ENCODE measurements at places on chromosomes 2 and 18.

GRCh38 chr2:112216167-112216566, 38.7 kb downstream of the ZC3H8 start:
- no peak for DNase-seq

GRCh38 chr2:96808176-96808837, 7.8 kb upstream of the CNNM3 start:
- DNase-seq = no peak

DNA sequence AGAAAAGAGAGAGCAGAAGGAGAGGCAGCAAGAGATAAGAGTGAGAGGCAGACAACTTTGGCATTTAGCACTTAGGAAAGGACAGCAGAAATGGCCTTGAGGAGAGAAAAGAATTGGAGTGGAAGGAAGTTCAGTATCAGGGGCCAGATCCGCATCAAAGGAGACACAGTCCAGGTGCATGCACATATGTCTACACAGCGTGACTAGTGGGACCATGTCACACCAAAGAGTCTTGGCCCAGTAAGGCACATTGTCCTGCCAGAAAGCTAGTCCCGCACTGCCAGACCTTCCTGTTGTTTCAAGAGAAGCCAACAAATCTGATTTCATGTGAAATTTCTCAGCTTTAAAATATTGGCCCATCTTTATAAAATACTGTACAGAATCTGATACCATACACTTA, 8.5 kb upstream of the STK39 start:
- no peak for DNase-seq

- DNase-seq = no peak
These were observed 366.2 kb upstream of the SPRED2 start for GRCh38 chr2:65798641-65799040.

- no peak for DNase-seq
These were observed 266.9 kb upstream of the GULP1 start for GRCh38 chr2:188024811-188025210.

DNA sequence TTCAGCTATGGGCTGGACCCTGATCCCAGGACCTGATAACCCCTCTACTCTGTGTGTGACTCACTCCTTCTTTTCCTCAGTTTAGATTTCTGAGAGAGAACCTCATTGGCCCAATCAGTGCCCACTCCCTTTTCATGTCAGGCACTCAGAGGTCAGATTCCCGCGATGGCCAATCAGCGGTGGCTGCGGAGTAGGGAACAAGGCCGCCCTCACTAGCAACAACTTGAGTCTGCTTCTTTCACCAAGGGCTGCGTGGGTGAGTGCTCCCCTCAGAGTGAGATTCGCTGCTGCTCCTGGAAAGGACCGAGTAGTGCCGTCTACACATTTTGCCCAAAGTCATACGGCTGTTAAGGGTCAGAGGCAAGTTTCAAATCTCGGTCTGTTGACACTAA, 34.7 kb downstream of the NPPC start:
- DNase-seq = no peak

- DNase-seq = no peak
These were observed 111.9 kb downstream of the SETBP1 start for GRCh38 chr18:44792456-44793061.

GRCh38 chr2:182540252-182540651, 113.4 kb upstream of the PDE1A start:
- DNase-seq = no peak

DNA sequence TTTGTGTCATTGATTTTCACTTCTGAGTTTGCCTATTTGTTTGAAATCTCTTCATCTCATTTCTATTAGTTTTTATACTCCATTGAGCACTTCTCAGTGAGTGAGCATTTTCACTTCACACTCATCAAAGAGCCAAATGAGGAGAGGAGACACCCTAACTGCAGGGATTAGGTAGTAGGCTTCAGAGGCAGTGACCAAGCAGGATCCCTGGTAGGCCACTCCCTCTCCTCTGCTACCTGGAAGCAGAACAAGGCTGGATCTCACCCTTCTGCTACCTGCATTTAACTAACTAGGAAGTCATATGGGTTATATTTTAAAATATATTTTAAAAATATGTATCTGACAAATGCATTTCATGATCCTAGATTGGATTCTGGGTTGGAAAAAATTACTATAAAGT, 52.7 kb downstream of the SEMA4F start:
- no peak for DNase-seq

DNA sequence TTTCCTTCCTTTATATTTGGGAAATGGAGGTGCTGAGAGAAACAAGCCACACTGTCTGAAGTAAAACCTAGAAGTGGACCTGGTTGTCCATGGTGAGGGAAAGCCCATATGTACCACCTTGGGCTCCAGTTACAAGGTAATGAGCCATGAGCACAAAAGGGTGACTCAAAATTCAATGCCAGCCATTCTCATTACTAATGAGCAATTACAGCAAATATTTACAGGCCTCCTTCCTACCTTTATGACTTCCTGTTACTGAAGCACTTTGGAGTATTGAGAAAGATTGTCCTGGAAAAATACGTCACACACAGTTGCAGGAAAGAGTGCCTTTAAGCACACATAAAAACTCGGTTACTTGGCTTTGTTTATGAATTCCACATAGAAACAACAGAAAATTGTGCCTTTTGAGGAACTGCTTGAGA, 9.1 kb downstream of the EPAS1 start:
- DNase-seq = no peak

DNA sequence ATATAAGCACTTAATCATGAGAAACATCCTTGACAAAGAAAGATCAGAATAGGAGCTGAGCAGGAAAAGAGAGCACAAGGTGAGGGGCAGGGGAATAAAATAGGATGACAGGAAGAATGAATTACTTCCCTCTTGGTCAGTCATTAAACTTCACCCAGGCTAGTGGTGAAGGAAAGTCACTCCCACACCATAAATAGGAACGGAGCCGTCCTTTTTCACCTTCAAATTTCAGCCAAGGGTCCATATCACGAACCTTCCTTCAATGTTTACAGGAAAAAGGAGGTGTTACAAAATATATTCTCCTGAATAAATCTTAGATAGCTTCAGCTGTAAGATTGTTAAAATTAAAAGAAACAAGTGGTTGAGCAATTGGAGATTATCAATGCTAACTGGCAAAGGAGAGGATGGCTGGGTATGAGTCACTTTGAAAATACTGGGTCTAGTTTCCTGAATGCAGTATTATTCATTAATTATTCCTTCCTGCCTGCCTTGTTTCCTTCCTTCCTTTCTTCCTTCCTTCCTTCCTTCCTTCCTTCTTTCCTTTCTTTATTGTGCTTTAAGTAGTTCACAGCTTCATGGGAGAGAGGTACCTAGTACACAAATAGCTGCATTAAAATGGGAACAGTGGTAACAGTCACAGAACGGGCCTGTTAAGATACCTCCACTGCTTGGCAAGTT, 292.3 kb upstream of the ID2 start:
- DNase-seq = no peak

DNA sequence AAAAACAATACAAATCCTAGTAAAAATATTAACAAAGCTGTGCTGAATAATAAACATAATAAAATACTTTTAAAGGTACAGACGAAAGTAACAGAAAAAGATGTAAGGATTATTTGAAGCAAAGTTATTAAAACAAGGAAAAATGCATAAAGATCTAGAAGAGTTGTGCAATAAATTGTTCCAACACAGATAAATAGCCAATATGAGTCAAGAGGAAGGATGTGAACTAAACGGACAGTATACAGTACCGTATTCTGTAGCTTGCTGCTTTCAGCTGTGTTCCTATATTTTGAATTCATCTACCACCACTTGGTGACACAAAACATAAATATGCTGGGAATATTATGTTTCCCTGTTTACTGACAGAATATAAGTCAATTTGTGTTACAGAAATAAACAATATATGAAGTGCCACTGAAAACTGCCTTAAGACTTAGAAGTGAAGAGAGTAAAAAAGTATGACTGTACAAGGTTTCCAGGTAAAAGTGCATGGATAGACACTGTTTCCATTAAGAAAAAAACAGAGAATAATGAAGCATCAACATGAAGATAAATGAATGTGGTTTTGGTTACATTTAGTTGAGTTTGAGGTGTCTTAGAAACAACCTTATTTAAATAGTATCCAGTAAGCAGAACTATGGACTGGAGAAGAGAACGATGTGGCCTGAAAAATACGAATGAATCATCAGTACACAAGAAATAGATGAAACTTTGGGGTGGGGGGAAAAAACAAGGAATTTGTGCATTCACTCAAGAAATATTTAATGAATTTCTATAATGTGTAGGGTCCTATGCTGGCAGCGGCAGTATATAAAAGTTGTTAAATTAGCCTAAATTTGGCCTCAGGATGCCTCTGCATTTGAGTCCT, 13.1 kb downstream of the PPP3R1 start:
- no peak for DNase-seq

DNA sequence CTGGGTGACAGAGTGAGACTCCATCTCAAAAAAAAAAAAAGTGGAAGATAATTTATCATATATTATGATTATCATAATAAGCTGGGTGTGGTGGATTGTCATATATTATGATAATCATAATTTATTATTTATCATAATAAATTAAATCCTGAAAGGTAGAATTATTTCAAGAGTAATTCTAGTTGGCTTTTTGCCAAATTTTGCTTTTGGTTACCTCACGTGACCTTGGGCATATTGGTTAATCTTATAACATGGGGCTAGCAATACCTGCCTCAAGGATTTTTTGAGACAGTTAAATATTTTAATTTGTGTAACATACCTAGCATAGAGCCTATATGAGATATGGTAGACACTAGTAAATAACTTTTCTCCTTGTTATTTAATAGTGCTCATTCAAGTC, 111.3 kb upstream of the TTC27 start:
- DNase-seq = no peak

DNA sequence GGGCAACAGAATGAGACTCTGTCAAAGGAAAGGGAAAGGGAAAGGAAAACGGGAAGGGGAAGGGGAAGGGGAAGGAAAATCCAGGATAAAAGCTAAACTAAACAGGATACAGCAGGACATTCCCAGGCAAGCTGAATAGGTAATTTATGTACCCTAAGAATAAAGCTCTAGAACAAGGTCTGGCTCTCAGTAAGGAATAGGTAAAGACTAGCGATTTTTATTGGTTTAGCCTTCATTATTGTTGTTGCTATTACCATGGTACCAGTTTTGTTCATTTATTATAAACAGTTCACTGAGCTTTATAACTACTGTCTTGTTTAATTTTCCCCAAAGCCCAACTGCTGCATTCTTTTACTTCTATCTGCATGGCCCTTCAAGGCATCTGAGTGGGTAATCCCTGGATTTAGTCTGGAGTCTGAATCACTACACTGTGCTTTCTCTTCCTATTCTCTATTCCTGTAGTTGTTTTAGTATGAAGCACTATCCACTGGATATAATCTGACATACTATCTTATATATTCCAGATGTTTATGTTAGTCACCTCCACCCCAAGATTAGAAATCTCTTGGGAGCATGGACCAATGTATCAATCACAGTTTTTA, 127.1 kb upstream of the TANK start:
- no peak for DNase-seq

- no peak for DNase-seq
These were observed 41.4 kb downstream of the WDR33 start for GRCh38 chr2:127769587-127769986.

GRCh38 chr2:7358865-7359447, 441.7 kb downstream of the RNF144A start:
- DNase-seq = no peak

GRCh38 chr2:69217333-69218080, 169.5 kb downstream of the GFPT1 start:
- no peak for DNase-seq

DNA sequence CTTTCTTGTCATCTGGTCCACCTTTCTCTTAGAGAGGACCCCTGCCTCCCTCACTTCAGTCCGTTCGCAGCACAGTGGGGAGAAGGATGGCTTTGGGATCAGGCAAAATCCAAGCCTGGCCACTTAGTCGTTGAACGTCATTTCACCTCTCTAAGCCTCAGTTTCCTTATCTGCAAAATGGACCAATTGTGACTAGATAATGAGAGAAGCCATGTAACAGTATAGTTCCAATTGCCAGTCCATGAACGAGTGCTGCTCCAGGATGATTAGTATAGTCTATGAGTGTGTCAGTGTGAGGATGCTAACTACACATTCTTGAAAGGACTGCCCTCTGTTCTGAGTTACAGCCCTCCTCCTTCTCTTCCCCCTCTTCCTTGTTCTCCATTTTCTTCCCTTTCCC, 1.1 kb downstream of the INHA start:
- DNase-seq = no peak

- DNase-seq = no peak
These were observed 40.3 kb downstream of the PTGR3 start for GRCh38 chr18:75168619-75169018.

DNA sequence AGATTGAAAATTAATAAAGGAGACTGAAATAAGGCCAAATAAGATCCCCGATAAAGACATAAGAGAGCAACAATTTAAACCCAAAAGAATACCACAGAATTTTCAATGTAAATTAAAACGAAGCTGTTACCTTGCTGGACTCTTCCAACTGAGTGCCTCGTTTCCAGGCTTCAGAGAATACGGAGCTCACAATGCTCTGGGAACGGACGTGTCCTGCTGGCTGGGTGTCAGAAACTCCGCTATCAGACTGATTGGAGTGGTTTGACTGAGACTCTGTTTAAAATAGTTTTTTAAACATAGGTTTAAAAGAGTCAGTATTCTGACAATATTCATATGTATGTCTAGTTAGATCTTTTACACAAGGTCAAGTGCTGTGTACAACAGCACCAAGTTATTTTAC, 90.4 kb downstream of the RAPH1 start:
- DNase-seq = no peak

DNA sequence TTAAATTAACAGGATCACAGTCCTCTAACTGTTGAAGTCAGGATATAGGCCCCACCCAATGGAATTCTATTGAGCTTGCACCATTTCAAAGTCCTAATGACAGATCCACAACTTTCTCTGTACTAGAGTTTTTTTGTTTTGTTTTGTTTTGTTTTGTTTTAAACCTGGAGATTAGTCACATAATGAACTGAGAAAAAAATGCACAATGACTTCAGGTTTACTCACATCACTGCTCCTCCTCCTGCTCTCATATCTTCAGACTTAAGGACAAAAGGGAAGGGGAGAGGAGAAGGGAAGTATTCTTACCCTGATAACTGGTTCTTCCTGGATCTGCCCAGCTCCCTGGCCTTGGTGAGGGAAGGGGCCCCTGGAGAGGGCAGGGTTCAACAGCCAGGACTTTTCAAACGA, 208.2 kb upstream of the EPHA4 start:
- no peak for DNase-seq

DNA sequence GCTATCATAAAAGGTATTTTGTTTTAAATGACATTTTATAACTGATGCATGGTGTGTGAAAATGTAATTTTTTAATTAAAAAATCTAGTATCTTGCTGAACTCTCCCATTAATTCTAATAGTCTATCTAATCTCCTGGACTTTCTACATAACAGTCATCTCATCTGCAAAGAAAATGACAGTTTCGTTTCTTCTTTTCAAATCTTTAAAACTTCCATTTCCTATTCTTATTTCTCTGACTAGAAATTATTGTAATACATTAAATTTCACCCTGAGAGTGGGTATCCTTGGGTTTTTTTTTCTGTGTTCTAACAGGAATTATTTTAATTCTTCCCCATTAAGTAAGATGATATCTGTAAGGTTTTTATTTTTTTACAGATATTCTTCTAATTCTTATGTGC, 120.1 kb downstream of the KCNF1 start:
- no peak for DNase-seq
